ENCODE measurements at places on chromosomes 5 and 9. TPM values are rescaled to one million over a fixed set of nuclear protein-coding genes. Genes with fewer than 3 reads are reported as not detected.

DNA sequence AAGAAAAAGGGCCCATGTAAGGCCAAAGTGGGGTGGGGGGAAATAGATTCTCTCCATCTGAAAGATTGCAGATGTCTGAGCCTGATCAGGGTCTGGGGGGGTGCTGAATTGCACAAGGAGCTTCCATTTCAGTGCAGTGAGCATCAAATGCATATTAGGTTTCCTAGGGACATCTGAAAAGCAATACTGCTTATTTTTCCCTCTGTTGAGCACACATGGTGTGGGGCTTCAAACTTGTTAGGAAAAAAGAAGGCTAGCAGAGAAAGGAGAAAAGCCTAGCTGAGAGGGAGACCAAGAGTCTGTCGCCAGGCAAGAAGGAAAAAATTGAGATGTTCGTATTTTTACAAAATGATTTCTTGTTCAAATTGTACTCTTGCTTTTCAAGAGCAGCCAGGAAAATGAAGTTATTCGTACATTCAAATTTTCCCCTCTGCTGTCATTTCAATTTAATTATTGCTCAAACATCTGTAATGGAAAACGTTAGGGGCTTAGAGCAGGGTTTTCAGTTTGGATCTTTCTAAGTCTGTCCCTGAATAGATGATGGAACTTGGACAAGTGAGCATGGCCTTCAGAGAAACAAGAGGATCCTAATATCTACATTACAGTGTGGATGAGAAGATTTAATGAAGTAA lies 191.9 kb upstream of the GAS1 start:
- DNase-seq, result no peak

GRCh38 chr9:135240871-135241311 lies 153.4 kb downstream of the OLFM1 start:
- no peak for DNase-seq

- DNase-seq, result no peak
Observed at GRCh38 chr5:72647806-72648205, 140.6 kb upstream of the ZNF366 start.

DNA sequence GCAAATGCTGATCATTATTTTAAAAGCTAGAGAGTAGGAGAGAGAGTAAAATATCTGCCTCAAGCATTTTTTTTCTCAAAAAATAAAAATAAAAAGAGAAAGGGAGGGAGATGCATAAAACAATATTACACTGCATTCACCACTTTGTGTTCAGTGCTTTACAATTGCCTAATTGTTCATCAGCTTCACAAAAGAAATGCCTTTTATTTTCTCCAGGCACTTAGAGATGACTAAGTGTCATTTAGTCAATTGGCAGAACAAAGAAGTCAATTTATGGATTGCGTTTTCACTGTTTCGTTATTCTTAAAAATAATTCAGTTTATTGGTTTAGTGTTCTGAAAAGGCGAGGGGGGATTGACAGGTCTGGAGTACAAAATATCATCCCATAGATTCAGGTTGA lies 232.5 kb upstream of the CCNH start:
- no peak for DNase-seq

- DNase-seq, result no peak
Observed at GRCh38 chr5:79436821-79437220, 77.1 kb downstream of the HOMER1 start.

- DNase-seq, result no peak
Observed at GRCh38 chr5:31068287-31068686, 125.2 kb upstream of the CDH6 start.

DNA sequence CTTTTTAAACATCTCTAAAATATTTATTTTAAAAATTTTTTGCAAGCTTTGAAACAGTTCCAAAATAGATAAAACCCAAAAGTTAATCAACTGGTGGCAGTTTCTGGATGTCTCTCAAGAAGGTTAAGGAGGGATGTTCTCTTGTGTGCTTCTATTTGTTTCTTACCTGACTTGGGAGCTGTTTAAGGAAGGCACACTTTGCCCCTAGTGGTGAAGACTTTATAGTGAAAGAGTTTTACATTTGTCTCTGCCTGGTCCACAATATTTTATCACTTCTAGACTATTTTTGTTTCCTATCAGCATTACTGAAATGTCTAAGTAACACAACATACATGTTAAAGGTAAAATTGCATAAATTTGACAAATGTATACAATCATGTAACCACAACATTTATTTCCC lies 552.8 kb downstream of the SEMA5A start:
- no peak for DNase-seq

- no peak for DNase-seq
Observed at GRCh38 chr9:123102375-123103113, 69.1 kb downstream of the GPR21 start.

- no peak for DNase-seq
Observed at GRCh38 chr9:134656334-134657006, 14.9 kb downstream of the COL5A1 start.

GRCh38 chr9:127974769-127975261 lies 6.0 kb downstream of the EEIG1 start:
- no peak for DNase-seq

DNA sequence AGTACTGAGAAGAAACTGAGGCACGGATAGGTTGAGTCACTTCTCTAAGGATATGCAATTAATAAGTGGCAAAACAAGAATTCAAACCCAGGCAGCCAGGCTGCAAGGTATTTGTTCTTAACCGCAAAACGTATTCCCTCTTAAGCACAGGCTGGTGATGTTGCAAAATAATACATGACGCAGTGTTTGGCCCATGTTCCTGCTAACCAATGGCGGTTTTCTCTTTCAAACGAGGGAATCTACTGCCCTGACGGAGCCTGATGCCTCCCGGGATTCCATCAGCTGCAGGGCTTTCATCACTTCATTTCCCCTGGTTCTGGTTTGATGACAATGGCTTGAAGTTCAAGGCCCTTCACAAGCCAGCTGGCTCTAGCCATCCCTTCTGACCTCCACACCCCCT lies 154.8 kb downstream of the SLIT3 start:
- no peak for DNase-seq

- DNase-seq, result no peak
Observed at GRCh38 chr5:78300464-78301045, 6.1 kb upstream of the AP3B1 start.

DNA sequence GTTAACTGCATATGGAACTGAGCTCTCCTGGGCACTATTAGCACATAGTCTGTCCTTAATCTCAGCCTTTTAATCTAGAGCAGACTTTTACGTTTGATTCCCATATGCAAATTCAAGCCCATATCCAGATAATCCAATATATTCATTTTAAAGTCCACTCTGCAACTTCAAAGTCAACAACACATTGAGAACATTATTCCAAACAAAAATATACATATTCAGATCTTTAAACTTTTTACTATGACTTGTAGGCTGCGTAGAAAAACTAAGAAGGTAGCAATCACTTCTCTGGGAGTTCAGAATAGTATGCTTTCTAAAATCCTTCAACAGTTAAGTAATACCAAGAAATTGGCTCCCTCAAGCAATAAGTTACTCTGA lies 499.4 kb downstream of the SPATA31D1 start:
- no peak for DNase-seq

- no peak for DNase-seq
Observed at GRCh38 chr5:95731571-95732554, 727 bp downstream of the RHOBTB3 start.

- DNase-seq, result no peak
Observed at GRCh38 chr9:136944212-136944518, 373 bp downstream of the FBXW5 start.

GRCh38 chr9:88177371-88177770 lies 39.1 kb upstream of the SPATA31C2 start:
- DNase-seq, result no peak

DNA sequence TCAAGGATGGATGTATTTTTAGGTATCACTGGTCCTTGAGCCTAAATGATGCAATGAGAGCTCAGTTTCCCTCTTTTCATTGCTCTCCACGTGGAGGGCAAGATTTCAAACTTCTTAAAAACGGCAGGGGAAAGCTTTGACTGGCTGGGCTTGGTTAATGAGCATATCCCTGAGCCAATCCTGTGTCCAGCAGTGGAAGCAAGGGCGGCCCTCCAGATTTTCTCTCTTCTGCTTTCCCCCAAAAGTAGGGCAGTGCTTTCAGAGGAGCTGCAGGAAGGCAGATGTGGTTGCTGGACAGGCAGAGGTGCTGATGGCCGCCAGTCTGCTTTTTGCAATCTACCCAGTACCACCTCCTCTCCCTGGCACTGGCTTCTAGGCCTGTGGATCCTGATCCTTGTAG lies 30.0 kb upstream of the TBC1D2 start:
- DNase-seq, result peak; percentile 64

DNA sequence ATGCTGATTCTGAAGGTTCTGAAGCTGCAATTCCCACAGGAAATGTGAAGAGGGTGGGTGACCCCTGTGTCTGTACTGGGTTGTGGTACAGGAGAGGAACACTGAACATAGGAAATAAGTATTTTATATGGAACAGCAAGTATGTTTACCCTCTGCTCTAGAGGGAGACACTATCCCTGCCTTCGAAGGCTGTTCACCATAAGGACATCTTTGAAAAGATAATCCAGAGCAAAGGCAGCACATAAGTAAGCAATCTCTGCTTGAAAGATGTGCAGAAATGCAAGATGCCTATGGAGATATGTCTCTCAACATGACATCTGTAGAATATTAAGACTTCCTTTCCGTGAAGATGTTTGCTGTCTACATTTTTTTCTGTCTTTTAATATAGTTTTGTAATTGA lies 184.4 kb upstream of the EFNA5 start:
- no peak for DNase-seq

Gene EQTN
- total RNA-seq, result not detected

Gene ALG2
- 37.1 TPM for total RNA-seq

Gene TMEM232
- total RNA-seq, result 2.5 TPM

Gene CKMT2
- total RNA-seq, result 18.9 TPM

Gene VCAN
- total RNA-seq, result 224 TPM

Gene DOCK8
- total RNA-seq, result 31.0 TPM

Gene DDX4
- not detected for total RNA-seq

Gene NSMF
- total RNA-seq, result 37.4 TPM

Gene CCDC180
- total RNA-seq, result 2.8 TPM

Gene HSPB3
- not detected for total RNA-seq

Gene FGF10
- total RNA-seq, result 24.0 TPM

Gene MZB1
- total RNA-seq, result 0.61 TPM

Gene CXCL14
- total RNA-seq, result 26.6 TPM
